Breast epithelium (tissue), 4 donors: ENCODE measurements at places on chromosomes 12 and 14. TPM values are rescaled to one million over a fixed set of nuclear protein-coding genes. Genes with fewer than 3 reads are reported as not detected.

GRCh38 chr14:101087614-101088394, 184.3 kb upstream of the RTL1 start:
- DNase-seq = peak; percentile 2

The SALL2 gene
- 10.7 TPM for total RNA-seq

GRCh38 chr12:113967368-113967767, 1.2 kb upstream of the RBM19 start:
- no peak for DNase-seq

DNA sequence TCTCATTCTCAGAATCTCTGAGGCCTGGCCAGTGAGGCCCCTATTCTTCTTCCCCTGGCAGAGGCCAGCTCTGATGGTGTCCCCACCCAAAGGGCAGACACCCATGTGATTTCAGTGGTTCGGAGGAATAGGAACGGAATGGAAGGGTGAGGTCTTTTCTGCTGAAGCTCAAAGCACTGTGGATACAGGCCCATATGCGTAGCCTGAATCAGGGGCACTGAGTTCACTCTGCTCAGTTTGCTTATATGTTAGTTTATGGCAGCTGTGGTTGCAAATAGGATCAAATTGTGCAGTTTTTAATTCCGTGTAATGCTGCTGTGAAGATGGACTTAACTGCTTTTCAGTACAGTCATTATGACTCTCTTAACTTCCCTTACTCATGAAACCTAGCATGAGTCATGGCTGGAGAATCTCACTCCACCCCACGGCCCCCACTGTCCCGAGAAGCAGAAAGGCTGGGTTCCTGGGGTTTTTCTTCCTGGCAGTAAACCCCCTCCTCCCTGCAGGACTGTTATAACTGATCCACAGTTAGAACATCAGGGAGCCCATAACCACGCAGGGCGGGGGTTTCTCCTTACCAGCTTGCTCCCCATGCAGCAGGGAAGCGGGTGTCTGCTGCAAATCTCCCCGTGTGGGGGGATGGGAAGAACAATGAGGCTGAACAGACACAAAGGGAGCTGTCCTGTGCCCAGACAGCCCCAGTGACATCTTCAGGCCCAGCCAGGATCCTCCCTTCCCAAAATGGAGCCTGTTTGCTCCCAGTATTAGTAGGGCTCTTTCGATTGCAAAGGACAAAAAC, 122.7 kb downstream of the SLC38A6 start:
- DNase-seq = no peak

GRCh38 chr14:30375296-30375892, 183.6 kb upstream of the G2E3 start:
- DNase-seq = peak; percentile 58

- no peak for DNase-seq
These were observed 35.0 kb downstream of the KITLG start for GRCh38 chr12:88544991-88545980.

The TECPR2 gene
- 25.2 TPM for total RNA-seq

DNA sequence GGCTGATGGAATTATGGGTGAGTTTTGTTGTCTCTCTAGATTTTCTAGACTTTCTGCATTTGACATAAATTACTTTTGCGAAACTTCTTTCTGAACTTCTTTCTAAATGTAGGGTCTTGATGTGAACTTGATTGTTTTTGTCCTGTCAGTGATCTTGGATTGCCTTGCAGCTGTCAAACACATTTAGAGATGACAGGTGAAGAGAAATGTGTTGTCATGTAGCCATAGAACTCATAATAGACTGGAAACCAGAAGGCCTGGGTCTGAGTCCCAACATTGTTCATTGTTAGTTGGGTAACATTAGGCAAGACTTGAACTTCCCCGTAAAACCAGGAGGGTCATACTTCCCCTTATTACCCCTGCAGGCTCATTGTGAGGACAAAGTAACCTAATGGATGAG, 109.0 kb downstream of the LRIG3 start:
- no peak for DNase-seq

DNA sequence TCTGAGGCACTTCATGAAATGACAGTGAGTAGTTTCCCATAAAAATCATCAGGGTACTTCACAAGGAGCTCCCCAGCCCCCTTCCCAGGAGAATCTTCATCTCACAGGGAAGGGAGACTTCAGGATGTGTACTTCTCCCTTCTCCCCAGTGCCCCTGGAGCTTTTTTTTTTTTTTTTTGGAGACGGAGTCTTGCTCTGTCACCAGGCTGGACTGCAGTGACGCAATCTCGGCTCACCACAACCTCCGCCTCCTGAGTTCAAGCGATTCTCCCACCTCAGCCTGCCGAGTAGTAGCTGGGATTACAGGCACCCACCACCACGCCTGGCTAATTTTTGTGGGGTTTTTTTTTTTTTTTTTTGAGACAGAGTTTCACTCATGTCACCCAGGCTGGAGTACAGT, 10.4 kb downstream of the ITPK1 start:
- DNase-seq = peak; percentile 67

GRCh38 chr14:53285821-53286220, 132.7 kb upstream of the DDHD1 start:
- DNase-seq = no peak

The CYP27B1 gene
- 0.33 TPM for total RNA-seq

DNA sequence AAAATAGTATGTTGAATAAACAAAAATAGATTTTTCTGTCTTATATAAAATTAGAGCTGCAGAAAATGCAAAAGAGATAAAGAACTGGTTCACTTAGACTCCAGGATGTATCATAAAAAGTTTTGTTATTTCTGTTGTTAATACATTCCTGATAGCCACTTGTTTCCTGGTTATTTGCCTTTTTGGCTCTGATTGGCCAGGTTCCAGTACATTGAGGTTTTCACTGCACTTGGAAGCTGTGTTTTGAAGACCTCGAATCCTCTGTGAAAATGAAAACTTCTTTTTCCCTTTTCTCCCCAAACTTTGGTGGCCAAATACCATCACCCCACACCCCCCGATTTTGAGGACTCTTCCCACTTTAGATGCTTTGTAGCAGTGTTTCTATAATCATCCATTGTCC, 525.3 kb downstream of the MED13L start:
- no peak for DNase-seq

GRCh38 chr12:25817166-25817565, 141.3 kb upstream of the RASSF8 start:
- DNase-seq = no peak

DNA sequence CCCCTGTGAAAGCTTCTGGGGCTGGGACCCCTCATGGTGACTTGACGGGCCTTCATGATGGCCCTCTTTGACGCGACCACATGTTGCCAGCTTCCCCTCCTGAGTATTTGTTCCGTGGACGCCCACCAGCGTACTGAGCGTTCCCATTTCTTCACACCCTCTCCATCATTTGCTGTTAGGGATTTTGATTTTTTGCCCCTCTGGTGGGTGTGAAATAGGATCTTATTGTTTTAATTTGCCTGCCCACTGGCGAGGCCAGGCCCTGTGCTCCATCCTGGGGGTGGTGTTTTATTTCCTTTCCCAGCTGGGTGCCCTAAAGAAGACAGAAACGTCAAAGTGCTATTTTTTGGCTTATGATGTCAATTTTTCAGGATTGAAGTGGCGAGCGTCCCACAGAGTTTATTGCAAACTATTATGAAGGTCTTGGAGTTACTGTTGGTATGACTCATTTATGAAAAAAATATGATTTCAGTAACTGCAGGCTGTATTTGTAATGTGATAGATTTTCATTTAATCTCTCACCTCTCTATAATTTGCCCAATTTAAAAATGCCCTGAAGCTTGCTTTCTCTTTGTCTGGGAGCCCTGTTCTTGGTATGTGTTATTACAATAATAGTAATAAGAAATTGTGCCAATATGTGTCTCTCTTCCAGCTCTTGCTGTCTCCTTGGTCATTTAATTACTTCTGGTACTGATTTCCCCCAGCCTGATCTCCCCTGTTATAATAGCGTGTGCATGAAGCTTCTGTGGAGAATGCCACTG, 99.6 kb downstream of the SLC25A47 start:
- no peak for DNase-seq

DNA sequence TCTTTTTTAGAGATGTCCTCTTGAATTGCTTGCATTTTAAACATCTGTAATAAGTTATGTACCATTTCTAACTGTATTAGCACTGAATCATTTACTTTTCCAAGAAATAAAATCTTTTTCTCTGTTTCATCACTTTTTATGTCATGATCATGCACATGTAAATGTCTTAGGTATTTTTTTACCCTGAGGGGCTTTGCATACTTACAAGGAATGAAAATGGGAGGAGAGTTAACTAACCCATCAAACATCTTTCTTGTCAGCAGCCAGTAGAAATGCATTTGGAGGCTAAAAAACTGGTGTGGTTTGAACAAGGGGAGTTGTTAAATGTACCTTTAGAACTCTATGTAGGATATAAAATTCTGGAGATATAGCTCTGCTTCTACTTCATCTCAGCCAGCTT, 1080.3 kb downstream of the GALC start:
- DNase-seq = no peak

The SLC17A8 gene
- total RNA-seq = not detected

- DNase-seq = no peak
These were observed 159.7 kb upstream of the NTF3 start for GRCh38 chr12:5272018-5272785.

- no peak for DNase-seq
These were observed 20.5 kb upstream of the CORO1C start for GRCh38 chr12:108751821-108752220.

- no peak for DNase-seq
These were observed 415.6 kb upstream of the FBXO33 start for GRCh38 chr14:39847852-39848251.

GRCh38 chr14:77867476-77867875, 67.6 kb downstream of the ADCK1 start:
- no peak for DNase-seq

DNA sequence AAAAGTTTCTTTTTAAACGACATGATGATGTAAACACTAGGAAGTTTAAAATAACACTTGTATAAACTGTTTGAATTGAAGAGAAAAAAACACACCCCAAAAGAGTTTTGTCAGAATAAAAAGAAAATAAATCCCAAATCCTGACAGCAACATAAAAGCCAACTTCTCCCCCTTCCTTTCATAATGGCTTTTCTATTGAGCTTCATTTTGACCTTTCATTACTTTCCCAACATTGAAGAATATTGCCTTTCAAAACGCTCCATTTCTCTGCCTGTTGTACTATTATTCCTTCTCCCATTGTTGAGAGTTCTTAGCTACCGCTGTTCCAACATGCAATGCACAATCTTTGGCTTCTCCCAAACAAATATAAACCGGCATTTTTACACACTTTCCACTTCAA, 448.5 kb downstream of the BCAT1 start:
- no peak for DNase-seq

The CCDC175 gene
- total RNA-seq = 0.33 TPM

The POTEG gene
- not detected for total RNA-seq

DNA sequence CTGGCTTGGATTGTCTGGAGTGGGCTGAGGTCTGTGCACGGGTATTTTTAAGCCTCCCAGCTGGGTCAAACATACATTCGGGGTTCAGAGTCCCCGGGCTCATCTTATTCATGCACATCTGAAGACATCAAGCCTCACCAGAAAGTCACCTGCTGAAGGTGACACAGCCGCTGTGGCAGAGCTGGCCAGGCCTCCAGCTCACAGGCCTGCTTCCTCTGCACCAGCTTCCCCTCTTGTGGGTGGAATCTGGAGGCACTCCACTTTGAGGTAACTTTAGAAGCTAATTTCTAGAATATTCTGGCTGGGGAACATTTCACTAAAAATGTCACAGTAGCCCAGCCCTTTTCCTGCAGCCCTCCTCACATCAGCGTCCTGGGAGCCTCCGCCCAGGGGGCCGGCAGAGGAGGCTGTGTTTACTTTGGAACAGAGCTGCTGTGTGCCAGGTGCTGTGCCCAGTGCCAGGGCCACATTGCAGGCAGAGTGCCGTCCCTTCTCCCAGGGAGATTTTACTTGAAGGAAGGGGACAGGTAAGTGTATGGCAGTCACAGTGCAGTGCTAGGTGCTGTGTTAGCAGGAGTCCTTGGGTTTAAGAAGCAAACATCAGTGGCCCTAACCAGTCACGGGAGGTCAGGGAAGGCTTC, 62.2 kb downstream of the TSPAN11 start:
- DNase-seq = no peak

- DNase-seq = no peak
These were observed 38.0 kb downstream of the IQSEC3 start for GRCh38 chr12:104551-105081.

- DNase-seq = no peak
These were observed 124.3 kb upstream of the EGLN3 start for GRCh38 chr14:34075042-34075744.

DNA sequence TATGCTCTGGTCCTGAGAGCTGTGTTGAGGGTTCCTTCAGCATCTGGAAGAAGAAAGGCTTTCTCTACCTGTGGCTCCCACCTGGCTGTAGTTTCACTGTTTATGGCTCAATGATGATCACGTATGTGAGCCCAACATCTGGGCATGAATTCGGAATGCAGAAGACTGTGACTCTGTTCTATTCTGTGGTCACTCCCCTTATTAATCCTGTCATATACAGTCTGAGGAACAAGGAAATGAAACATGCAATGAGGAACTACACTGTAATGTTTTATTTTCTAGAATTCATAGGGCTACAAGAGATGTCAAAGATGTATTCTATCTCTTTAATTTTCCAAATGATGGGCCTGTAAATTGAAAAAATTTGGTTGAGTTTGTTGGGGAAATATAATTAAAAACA, 10.8 kb upstream of the OR11G2 start:
- DNase-seq = no peak

GRCh38 chr14:81401420-81402122, 1.4 kb upstream of the STON2 start:
- DNase-seq = no peak

The MUCL1 gene
- total RNA-seq = 3.4 TPM

- no peak for DNase-seq
These were observed 30.2 kb upstream of the EVL start for GRCh38 chr14:100034961-100035500.

The RNF212B gene
- total RNA-seq = not detected

The SMIM41 gene
- not detected for total RNA-seq

The NEUROD4 gene
- total RNA-seq = not detected

DNA sequence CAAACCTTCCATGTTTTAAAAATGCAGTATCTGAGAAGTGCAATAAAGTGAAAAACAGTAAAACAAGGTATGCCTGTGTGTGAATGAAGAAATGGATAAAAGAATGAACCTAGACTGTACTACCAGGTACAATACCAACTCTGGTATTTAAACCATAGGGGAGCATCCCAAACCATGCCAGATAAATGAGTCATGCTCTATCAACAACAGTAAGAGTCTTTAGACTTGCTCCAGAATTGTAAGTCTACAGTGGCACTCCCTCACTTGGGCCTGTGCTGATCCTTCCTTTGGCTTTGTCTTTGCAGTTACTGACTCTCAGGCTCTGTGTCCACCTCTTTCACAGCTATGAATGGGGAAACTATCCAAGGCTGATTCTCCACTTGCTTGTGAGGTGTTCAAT, 38.1 kb downstream of the BBS10 start:
- no peak for DNase-seq

DNA sequence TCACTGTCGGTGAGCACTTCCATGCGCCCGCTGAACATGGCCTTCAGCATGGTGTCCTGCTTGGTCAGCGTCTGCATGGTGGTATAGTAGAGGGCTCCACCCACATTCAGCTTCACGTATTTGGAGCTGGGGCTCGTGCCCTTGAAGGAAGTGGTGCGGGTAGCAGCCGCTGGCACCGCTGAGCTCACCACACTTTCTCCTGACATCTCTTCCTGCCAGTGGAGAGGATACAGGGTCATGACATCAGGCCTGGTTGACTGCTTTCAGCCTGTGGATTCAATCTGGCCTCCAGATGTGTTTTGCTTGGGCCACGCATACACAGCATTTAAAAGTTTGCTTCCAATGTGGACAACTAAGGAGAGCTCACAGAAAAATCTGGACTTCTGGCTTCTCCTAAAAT, 7.6 kb downstream of the KCTD10 start:
- DNase-seq = no peak
